Stimulated activated CD8-positive, alpha-beta memory T cell treated with anti-CD3 and anti-CD28 coated beads, Interleukin-4, amount 100 ng/mL, for 1 hour (primary cell): ENCODE measurements at places on chromosomes 5 and 9.

GRCh38 chr5:83721953-83722901, 1.6 kb upstream of the HAPLN1 start:
- no peak for DNase-seq

GRCh38 chr5:118553662-118554061, 434.7 kb downstream of the DTWD2 start:
- DNase-seq, result no peak

- no peak for DNase-seq
Observed at GRCh38 chr9:123798195-123798594, 131.7 kb downstream of the DENND1A start.

- no peak for DNase-seq
Observed at GRCh38 chr5:155850370-155850769, 476.6 kb upstream of the SGCD start.

DNA sequence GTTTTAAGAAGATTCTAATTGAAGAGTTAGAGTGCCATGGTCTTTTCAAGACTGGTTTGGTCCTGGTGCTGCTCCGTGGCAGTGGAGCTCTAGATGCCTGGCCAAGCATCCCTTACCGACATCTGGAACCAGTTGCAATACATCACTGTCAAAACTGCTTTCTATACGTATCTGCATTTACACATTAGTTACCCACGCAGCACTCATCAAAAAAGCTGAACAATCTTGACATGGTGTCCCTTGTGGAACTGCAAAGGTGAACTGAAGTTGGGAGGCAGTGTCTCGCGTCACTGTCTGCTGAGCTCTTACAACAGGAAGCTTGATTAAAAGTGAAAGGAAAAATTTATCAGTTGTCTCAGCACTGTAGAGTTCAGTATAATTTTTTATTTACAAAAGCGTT, 82.6 kb downstream of the PBX3 start:
- DNase-seq, result peak; percentile 13

- no peak for DNase-seq
Observed at GRCh38 chr5:135027266-135027696, 6.7 kb downstream of the PITX1 start.

DNA sequence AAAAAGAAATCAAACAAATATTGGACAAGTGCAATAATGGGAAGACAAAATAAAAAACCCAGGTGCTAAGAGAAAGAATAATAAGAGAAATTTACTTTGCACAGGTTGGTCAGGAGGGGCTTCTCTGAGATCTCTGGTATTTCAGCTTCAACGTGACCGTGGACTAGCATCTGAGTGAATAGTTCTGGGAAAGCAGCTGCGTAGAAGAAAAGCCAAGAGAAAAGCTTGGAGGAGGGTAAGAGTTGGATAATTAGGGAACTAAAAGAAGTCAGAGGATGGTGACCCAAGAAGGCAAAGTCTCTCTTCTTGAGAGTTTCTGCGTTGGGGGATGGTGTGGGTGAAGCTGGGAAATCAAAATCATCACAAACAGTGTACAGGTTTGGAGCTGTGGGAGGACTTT, 41.6 kb downstream of the YIPF5 start:
- no peak for DNase-seq

GRCh38 chr9:68721666-68722330, 16.8 kb downstream of the PIP5K1B start:
- no peak for DNase-seq

DNA sequence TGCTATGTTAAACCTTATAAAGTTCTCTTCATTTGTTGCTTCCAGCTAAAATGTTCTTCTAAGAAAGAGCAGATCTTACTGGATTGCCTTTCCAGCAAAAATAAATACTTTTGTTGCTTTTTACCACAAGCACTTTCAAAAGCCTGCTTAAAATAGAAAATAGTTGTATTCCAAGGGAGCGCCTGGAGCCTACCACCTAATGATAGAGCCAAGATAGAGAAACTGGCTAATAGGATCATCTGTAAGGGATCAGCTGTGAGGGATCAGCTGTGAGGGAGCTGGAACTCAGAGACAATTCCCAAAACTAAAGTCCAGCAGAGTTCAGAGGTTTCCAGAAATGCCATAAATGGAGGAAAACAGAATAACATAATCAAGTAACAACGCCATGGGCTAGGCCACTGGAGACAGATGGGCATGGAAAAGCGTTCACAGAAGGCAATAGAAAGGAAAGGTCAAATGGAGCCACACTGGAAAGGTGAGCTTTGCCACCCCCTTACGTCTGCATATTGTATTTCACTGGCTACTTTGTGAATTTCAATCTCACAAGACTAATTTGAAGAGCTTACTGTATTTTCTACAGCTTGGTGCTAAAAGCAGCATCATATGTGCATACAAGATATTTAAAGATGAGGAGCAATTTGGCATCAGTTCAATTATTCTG, 140.6 kb upstream of the TLE4 start:
- no peak for DNase-seq
